SK-N-SH (cell line): ENCODE measurements at places on chromosomes 1 and 21.

- no peak for DNase-seq
These were observed 529.5 kb downstream of the COL11A1 start for GRCh38 chr1:102578804-102579203.

GRCh38 chr1:241362350-241362749 lies 5.3 kb upstream of the RGS7 start:
- DNase-seq = no peak

GRCh38 chr1:247646867-247647266 lies 32.7 kb downstream of the OR13G1 start:
- no peak for DNase-seq

DNA sequence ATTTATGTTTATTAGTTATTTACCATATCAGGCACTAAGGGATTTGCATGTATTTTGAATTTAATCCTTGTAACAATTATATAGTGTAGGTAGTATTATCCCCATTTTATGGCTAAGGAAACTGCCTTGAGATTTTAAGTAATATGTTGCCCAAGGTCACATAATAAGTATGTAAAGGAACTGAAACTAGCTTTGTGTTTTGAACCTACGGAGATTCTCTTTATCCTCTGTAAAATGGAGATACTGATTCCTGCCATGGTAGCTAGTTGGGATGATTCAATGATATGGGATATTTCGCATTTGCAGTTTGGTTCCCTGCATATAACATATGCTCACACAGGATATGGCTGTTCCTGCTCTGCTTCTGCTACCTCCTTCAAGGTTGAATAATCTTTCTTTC lies 144.3 kb downstream of the ST6GALNAC3 start:
- no peak for DNase-seq

- DNase-seq = no peak
These were observed 100.5 kb upstream of the HMGB4 start for GRCh38 chr1:33763406-33763805.

DNA sequence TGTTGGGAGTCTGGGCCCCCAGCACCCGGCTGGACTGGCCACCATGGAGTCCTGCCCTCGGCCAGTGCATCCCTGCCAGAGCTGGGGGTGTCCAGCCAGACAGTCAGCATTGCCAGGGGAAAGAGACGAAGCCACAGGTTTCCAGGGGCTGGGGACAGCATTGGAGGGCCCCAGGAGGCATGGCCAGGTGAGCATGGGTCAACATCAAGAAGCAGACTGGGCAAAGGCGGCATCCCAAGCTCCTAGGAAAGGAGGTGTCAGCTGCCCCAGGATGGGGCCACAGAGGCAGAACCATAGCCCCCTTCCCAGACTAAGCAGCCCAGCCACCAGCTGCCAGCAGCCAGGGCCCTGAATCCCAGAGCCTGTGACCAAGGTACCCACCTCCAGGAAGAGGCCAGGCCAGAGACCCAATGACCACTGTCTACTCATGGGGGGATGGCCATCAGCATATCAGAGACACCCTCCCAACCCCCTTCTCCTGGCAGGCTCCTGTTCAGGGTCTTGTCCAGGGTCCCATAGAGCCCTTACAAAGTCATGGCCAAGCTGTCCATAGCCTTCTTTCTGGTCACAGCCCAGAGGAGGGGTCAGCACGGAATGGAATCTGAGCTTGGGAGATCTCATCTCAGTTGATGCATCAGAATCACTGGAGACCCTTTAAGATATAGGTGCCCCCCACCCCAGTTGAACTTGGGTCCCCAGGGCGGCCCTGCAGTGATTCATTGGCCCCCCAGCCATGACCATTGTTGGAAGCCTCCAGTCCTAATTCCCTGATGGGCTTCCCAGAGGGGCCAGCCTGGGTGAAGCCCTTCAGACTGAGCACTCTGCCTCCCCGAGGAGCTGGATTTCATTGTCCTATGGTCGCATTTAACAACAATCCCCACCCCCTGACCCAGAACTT lies 32.5 kb downstream of the WNT3A start:
- DNase-seq = no peak

DNA sequence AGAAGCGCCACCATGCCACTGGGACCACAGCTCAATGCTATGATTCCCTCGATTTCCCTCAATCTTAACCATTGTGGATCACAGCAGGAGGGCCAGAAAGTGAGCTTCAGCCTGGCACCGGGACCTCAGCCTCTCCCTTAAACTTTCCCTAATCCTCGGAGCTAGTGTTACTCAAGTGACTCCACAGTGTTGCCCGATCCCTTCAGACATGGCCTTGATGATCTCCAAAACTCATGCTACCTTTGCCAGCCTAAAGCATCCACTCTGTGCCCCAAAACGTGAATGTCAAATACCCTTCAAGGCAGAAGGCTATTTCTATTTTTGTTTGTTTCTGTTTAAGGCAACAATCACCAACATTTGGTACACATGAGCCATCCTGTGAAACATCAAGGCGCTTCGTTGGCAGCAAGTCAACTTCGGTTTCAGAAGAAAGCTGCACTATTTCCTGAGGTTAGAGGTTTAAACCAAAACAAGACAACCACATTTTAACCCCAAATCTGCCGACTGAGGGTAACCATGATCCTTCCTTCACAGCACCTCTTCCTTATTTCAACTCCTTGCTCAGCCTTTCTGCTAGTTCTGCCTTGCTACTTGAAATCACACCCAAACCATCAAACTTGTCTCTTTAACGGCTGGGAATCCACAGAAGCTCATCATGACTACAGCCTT lies 94.4 kb upstream of the KRTAP19-8 start:
- DNase-seq = no peak

DNA sequence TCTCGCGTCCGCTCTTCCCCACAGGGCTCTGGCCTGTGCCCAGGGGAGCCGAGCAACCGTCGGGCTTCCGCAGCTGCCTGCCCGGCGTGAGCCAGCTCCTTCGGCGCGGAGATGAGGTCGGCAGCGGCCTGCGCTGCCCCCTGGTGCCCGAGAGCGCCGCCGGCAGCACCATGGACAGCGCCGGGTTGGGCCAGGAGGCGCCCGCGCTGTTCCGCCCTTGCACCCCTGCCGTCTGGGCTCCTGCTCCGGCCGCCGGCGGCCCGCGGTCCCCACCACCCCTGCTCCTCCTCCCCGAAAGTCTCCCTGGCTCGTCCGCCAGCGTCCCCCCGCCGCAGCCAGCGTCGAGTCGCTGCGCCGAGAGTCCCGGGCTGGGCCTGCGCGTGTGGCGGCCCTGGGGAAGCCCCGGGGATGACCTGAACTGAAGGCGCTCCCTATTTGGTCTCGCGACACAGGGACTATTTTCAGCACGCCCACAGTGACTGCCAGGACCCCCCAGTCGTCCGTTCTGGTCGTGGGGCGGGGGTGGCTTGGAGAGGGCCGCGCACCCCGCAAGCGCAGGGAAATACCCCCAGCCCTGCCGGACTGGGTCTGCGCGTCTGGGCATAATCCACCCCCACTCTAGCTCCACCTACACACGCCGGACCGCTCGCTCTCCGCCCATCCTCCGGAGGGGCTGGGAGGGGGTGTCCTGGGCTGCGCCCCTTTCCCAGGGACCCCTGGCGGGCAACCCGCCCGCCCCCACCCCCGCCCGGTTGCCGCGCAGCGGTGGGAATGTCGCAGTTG lies 1.3 kb downstream of the HES3 start:
- DNase-seq = peak; percentile 91

GRCh38 chr1:81305997-81306452 lies 494.7 kb upstream of the ADGRL2 start:
- peak; percentile 60 for DNase-seq

GRCh38 chr1:94100785-94101612 lies 19.9 kb downstream of the ABCA4 start:
- peak; percentile 56 for DNase-seq

- no peak for DNase-seq
These were observed 16.0 kb upstream of the PIGV start for GRCh38 chr1:26771643-26772321.

GRCh38 chr1:233520261-233521191 lies 93.4 kb upstream of the KCNK1 start:
- DNase-seq = no peak

GRCh38 chr1:100229681-100230443 lies 19.8 kb downstream of the DBT start:
- no peak for DNase-seq

DNA sequence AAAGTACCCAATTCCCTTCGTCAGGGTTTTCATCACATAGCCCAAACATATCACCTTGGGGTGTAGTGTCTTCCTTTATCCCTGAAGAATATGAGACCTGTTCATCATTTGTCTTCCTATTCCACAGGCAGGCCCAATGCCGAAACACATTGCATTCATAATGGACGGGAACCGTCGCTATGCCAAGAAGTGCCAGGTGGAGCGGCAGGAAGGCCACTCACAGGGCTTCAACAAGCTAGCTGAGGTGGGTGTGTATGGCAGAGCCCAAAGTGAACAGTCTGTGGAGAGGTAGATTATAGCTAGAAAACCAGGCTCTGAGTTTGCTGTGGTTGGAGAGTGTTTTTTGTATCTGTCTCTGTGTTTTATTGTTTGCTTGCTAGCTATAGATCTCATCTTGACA lies 5.9 kb downstream of the DHDDS start:
- no peak for DNase-seq

DNA sequence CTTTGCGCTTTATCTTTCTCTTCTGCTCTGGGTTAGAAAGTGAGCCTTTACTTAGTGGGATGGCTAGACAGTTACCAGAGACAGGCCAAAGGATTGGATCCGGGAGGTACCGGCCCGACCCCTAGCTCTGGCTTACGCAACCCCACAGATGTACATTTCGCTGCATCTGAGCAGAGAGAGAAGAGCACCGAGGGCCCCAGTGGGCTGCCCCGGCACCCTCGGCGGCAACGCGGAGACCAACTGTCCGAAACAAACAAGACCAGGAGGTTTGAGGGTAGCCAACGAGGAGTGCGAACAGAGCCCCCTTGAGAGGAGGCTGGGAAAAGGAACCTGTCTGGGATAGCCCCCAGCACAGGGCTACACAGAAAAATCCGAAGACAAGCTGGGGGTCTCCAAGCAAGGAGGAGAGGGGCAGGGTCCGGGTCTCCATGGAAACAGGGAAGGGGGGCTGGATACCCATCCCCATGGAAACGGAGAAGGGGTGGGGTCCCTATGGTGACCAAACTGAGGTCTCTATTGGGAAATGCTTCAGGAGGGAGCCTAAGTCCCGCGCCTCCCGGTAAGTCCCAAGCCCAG lies 373 bp downstream of the MTF1 start:
- DNase-seq = no peak

GRCh38 chr1:24955161-24955560 lies 25.1 kb upstream of the RUNX3 start:
- DNase-seq = no peak

GRCh38 chr1:207223162-207223561 lies 98.3 kb upstream of the CD55 start:
- DNase-seq = no peak

DNA sequence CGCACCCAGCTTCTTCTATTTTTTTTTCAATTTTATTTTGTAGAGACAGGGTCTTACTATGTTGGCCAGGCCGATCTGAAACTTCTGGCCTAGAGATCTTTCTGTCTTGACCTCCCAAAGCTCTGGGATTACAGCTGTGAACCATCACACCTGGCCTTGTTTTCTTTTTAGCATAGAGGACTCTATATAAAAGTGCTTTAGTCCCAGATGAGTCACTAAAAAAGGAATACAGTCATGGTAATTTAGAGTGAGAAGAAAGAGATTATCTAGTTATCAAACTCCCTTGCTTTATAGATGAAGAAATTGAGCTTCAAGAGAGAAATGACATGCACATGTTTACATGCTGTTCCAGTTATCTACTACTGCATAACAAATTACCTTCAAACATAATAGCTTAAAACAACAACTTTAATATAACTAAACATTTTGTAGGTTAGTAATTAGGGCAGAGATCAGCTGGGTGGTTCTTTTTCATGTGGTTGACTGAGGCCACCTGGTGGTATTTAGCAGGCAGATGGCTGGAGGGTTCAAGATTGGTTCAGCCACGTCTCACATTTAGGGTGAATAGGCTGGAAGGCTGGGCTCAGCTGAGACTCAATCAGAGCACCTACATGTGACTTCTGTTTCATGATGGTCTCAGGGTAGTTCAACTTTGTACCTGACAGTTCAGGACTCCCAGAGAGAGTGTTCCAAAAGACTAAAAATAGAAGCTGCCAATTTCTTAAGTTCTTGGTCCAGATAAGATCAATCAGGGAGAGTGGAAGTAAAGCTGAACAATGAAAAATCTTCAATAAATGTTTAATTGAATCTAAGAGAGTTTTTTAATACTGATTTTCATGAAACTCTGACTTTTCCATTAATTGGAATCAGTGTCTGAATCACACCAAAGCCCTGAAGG lies 16.9 kb upstream of the MTF2 start:
- peak; percentile 51 for DNase-seq

GRCh38 chr1:110068646-110069403 lies 1.6 kb downstream of the ALX3 start:
- no peak for DNase-seq

GRCh38 chr1:216849146-216849545 lies 125.9 kb upstream of the ESRRG start:
- no peak for DNase-seq

DNA sequence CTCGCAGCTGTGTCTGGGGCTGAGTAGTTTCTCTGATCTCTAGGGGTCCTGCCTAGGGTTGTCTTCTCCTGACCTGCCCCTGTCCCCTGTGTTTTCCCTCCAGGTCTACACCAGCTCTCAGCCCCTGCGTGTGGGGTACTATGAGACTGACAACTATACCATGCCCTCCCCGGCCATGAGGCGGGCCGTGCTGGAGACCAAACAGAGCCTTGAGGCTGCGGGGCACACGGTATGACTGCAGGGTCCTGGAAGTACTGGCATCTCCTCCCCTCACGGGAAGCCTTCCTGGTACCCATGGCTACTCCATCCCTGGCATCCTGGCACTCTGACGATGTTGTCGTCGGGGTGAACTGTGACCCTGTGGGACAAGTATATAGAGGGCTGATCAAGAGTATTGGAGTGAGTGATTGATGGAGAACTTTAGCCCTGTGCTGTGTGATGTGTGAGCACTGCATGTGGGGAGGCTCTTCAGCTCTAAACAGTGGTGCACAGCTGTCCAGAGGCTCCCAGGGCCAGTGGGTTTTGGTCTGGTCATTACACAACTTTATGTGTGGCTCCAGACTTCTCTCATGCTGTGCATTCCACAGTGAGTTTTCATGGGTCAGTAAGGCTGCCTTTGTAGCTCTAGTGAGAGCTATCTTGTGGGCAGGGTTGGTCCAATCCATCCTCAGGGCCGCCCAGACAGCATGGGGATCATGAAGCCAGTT lies 14.4 kb downstream of the FAAH start:
- no peak for DNase-seq

DNA sequence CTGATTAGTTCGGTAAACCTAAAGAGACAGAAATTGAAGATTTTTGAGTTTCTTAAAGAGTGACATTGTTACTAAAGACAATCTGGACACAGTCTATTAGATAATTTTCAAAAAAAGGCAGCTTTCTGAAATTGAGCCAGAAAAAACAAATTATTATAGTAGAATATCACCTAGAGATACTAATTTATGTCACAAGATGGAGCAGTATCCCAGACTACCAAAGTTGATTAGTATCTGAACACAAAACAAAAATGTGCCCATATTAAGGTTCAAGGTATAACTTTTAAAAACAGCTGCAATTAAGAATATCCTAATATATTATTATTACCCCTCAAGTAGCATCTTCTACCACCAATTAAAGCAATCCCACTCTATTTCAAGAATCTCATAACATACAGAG lies 40.5 kb upstream of the SYT2 start:
- DNase-seq = no peak
